ENCODE measurements at places on chromosomes 7 and 10.

- no peak for DNase-seq
Measured at GRCh38 chr7:17957871-17958270, 17.6 kb upstream of the SNX13 start.

DNA sequence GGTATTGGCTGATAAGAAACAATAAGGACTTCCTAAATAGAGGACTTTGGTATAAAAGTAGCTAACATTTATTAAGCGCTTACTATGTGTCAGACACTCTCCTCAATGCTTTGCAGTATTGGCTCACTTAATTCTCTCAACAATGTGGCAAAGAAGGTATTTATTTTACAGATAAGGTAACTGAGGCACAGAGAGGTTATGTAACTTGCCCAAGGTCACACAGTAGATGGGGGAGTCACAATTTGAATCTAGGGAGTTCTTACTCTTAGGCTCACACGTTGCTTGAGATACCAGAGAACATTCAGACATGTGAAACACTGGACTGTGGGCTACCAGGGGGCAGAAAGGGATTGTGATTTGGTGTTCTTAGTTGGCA lies 60.8 kb upstream of the GPR158 start:
- DNase-seq, result no peak

GRCh38 chr7:34463830-34464229 lies 194.2 kb upstream of the NPSR1 start:
- no peak for DNase-seq

DNA sequence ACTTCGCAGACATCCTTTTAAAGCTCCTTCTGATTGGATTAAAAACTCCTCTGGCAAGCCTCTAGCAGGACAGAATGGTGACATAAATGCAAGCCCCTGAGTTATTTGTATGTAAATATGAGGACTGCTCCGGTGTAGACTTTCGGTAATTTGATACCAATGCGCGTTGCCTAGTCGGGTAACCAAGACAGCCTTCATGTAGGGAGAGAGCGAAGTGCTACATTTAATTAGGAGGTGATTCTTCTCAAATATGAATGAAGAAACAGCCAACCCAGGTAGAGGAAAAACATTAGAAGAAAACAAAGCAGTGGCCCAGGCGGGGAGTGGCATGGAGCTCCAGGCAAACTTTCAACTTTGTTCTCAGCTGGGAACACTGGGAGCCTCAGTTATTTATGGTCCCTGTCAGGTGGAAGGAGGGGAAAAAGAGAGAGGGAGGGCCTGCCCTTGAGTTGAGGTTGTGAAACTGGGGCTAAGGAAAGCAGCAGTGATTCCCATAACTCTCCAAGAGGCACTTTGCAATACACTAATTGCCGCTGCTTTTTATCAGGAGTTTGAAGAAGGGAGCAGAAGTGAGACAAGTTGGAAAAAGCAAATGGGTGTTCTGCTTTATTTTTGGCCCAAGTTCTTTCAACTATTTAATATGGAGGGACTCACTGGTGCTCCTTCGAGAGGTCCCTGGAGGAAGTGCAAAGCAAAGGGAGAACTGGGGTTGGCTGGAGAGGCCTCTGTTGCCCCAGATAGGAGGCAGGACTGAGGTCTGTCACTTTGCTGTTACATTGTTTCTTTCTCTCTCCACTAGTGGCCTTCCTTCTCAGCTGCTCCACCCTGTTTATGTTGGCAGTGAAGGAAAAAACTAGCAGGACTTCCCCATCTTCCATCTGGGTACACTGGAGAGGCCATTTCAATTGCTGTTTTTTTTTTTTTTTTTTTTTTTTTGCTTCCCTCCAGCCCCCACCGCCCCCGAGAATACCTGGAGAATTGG lies 234.6 kb upstream of the CCDC6 start:
- DNase-seq, result no peak

GRCh38 chr7:35253460-35253709 lies 515 bp downstream of the TBX20 start:
- no peak for DNase-seq

DNA sequence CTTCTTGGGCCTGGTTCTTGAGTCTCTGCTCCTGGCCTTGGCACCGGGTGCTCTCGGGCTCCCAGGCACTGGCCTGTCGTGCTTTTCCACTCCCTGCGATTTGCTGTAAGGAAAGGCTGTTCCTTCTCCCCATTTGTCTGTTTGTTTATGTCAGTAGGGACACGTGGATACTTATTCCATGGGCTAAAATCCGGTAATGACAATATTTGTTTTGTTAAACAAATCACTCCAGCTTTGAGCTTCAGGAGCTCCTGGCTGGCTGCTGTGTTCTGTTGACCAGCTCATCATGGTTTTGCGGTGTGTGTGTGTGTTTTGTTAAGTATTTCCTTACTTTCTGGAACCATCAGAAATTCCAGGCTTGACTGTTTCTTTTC lies 17.5 kb upstream of the JAKMIP3 start:
- DNase-seq, result no peak

GRCh38 chr7:8134089-8134733 lies 127.8 kb downstream of the ICA1 start:
- DNase-seq, result no peak

DNA sequence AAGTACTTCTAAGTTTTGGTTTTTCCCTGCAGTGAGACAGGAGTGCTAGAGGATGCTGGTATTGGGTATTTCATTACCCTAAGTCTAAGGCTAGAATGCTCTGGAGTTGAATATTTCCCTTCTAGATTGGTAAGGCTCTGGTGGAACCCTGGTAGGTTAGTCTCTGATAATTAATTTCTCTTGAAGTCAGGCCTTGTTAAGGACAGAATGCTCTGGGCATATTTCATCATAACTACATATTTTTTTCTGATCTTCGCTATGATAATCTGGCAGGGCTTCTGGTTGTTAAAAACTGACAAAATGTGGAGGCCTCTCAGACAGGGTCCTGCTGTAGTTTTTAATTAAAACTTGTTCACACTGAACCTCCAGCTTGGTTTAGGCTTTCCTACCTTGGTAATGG lies 83.8 kb downstream of the CDK13 start:
- no peak for DNase-seq

DNA sequence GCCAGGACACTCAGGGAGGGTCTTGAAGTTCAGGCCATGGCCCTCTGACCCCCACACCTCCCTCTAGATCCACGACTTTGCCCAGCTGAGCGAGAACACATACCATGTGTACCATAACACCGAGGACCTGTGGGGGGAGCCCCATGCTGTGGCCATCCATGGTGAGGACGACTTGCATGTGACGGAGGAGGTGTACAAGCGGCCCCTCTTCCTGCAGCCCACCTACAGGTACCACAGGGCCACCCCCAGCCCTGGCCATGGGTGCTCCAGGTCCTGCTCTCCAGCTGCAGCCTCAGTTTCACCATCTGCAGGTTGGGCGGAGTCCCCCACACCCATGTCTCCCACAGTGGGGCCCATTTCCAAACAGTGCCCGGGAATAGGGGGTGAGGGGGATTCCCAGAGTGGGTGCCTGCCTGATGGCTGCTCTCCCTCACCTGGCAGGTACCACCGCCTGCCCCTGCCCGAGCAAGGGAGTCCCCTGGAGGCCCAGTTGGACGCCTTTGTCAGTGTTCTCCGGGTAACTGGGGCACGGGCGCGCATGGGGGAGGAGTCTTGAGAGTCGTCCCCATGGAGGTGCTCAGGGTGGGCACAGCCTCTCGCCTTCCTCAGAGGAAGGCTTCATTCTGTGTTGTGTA lies 54.1 kb downstream of the PALD1 start:
- no peak for DNase-seq

DNA sequence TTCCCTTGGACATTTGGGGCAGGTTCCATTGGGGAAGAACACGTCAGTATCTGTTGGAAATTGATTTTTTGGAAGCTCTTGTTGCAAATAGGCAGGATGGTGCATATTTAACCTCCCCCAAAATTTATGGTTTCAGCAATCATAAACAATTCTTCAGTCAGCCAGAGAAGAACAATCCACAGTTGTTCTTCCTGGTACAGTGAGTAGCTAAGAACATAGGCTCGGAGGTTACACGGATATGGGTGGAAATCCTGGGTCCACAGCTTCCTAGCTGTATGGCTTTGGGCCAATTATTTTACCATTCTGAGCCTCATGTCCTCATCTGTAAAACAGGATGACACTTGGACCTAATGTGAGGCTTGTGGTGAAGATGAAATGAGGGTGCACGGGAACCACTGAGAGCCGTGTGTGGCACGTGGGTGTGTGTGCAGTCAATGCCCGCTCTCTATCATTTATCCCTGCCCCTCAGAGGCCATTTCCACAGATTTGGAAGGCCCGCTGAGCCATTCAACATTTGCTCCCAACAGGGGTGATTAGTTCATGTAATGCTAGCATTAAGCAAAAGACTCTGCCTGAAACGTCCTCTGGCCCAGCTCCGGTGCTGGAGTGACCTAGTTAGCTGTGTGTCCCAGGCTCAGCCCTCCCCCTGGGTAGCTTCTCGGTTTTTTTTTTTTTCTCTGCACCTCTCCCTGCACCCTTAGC lies 9.7 kb downstream of the CAMK1D start:
- no peak for DNase-seq

DNA sequence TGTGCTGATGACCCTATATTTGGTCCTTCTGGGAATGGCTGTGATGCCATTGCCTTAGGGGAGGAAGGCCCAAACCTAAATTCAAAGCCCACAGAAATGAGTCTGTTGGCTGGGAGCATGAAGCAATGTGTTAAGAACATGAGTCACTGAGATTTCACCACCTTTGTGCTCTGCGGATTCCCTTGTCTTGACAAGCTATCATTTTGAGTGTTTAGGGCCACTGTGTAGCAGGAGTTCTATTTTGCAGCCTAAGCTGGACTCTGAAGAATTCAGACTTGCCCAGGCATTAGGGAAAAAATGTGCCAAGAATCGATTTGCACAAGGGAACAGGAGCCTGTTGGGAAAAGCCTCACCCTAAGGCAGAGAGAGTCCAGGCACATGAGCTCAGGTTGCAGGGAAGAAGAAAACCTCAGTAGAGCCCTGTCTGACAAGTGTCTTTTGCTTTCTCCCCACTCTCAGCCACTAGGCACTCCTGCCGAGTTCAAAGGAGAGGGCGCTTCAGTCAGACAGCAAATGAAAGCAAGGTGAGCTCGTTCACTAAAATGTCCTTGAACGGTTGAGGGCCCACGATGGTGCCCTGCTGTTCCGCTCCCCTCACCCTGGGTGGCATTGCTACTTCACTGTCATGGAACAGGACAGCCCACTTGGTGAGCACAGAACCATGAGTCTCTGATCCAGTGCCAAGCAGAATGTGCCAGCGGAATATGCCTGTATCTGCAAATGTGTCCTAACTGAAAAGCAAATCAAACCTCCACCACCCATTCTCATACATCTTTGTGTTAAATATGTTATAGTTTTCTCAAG lies 93.6 kb downstream of the PRLHR start:
- DNase-seq, result no peak

GRCh38 chr10:3740157-3740871 lies 44.7 kb downstream of the KLF6 start:
- DNase-seq, result no peak

- DNase-seq, result no peak
Measured at GRCh38 chr10:129116371-129116770, 350.7 kb upstream of the MGMT start.

DNA sequence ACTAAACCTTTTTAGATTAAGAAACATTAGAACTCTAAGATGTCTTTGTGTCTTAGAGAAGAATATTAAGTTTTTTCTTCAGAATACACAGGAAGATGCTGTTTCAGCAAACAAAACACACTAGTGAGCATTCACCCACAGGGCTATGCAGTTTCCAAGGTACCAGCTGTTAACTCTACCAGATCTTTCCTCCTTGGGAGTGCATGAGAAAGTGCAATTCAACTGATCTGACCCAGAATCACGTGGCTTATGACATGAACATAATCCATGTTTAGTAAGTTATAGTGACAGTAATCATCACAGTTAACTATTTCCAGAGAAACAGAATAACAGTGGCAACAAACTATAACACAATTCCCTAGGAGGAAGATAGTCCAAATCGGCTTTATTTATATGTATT lies 270.7 kb downstream of the CACNA2D1 start:
- DNase-seq, result no peak

GRCh38 chr10:118926903-118927302 lies 102.6 kb upstream of the NANOS1 start:
- no peak for DNase-seq

DNA sequence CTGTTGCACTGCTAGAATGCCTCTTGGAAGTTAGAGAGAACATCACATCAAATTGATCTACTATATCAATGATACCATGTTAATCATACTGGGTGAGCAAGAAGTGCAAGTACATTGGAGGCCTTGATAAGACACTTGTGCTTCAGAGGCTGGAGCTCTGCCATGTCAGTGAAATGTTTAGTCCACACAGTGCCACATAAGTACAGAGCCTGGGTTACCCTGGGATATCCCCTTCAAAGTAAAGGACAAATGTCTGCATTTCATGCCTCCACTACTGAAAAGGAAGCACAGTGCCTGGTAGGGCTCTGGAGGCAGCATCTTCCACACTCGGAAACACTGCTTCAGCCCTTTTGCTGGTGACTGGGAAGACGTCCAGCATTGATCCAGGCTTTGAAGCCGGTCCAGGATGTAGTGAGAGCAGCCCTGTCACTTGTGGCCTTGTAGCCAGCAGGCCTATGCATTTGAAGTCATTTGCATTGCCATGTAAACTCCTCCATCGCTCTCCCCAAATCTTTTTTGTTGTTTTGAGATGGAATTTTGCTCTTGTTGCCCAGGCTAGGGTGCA lies 15.7 kb upstream of the STN1 start:
- no peak for DNase-seq

GRCh38 chr7:11130012-11130411 lies 156.3 kb downstream of the PHF14 start:
- no peak for DNase-seq

DNA sequence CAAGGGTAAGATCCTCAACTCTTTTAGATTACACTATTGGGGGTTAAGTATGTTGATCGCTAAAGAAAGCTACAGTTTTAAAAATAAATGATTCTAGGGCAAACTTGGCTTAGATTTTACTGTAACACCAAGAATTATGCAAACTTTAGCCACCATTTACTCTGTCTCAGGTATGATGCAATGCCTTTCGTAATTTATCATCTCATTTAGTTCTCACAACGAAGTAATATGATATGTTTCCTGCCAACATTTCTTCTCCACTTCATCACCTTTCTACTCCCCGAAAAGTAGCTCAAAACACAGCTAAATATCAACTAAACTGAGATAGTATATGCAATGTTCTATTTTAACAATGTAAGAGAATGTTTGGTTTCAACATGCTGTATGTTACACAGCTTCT lies 21.1 kb downstream of the FAM133B start:
- DNase-seq, result no peak

GRCh38 chr10:97584060-97584797 lies at the start of gene HOGA1:
Gene HOGA1 (plus strand): TSS chr10:97584389. CDS start chr10:97584704, 315 bp downstream.
- DNase-seq, result no peak

GRCh38 chr10:34543716-34544115 lies 271.4 kb downstream of the PARD3 start:
- no peak for DNase-seq

Measured in activated CD8-positive, alpha-beta memory T cell treated with anti-CD3 and anti-CD28 coated beads for 4 hours (primary cell).